ENCODE measurements at places on chromosomes 4 and X.

GRCh38 chr4:29970626-29971025 is 749.5 kb upstream of the PCDH7 start:
- no peak for DNase-seq

DNA sequence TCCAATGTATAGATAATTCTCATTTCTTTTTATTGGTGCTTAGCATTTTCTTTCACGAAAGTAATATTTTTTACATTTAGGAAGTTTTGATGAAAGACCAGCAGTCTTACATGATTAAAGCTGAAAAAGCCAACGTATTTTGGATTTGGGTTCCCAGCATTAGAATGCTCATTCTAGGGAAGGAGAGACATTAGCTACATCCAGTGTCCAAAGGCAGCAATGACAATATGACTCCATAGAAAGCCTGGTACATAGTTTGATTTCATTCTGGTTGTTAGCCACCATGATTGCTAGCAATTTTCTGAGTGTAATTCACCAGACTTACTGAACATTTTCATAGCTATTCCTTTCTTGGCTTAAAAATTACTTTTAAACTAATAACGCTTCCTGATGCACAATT is 1397.5 kb downstream of the PCDH7 start:
- DNase-seq: no peak

- DNase-seq: no peak
Observed at GRCh38 chr4:29770627-29771026, 949.5 kb upstream of the PCDH7 start.

GRCh38 chr4:86302251-86302650 is 57.6 kb downstream of the MAPK10 start:
- DNase-seq: no peak

DNA sequence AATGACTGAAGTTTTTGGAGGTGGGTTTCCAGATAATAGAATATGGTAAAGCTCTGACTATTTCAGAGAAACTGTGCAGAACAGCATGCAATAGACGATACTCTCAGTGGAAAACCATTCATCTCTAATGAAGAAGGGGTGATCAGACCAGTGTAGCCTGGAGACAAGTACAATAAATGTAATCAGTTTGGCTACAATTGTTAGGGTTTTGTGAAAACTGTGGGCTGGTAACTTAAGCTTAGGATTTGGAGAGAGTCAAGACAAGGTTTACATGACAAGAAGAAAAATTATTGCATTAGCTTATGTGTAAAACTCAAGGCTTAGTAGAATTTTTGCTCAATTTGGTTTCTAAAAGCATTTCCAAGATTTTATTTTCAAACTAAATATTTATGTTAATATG is 241.5 kb upstream of the ANKRD50 start:
- no peak for DNase-seq
